Pancreas (tissue), 10 donors: ENCODE measurements at places on chromosomes 1 and 21. TPM values are rescaled to one million over a fixed set of nuclear protein-coding genes. Genes with fewer than 3 reads are reported as not detected.

- no peaks in the 10 kb centered on the region for H3K27me3 ChIP-seq
- no peaks in the 10 kb centered on the region for H3K4me1 ChIP-seq
- no peak overlapping the region for H3K27ac ChIP-seq
- H3K36me3 ChIP-seq = no peaks in the 10 kb centered on the region
- no peak overlapping the region for H3K4me3 ChIP-seq
These were observed 4.1 kb downstream of the ETNK2 start for GRCh38 chr1:204147406-204148383.

DNA sequence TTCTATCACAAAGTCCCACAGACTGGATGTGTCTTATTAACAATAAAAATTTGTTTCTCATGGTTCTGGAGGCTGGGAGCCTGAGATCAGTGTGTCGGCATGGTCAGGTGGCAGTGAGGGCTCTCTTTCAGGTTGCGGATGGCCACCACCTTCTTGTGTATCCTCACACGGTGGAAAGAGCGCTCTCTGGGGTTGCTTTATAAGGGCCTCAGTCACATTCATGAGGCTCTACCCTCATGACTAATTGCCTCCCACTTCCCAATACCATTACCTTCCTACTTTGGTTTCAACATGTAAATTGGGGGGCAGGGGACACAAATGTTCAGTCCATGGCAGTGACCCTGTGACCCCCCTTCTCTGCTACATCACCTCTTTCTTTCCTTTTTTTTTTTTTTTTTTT lies 20.7 kb upstream of the MX1 start:
- H3K4me3 ChIP-seq = no peak overlapping the region
- no peaks in the 10 kb centered on the region for H3K4me1 ChIP-seq
- H3K27ac ChIP-seq = no peak overlapping the region
- H3K27me3 ChIP-seq = no peaks in the 10 kb centered on the region
- H3K36me3 ChIP-seq = no peaks in the 10 kb centered on the region

DNA sequence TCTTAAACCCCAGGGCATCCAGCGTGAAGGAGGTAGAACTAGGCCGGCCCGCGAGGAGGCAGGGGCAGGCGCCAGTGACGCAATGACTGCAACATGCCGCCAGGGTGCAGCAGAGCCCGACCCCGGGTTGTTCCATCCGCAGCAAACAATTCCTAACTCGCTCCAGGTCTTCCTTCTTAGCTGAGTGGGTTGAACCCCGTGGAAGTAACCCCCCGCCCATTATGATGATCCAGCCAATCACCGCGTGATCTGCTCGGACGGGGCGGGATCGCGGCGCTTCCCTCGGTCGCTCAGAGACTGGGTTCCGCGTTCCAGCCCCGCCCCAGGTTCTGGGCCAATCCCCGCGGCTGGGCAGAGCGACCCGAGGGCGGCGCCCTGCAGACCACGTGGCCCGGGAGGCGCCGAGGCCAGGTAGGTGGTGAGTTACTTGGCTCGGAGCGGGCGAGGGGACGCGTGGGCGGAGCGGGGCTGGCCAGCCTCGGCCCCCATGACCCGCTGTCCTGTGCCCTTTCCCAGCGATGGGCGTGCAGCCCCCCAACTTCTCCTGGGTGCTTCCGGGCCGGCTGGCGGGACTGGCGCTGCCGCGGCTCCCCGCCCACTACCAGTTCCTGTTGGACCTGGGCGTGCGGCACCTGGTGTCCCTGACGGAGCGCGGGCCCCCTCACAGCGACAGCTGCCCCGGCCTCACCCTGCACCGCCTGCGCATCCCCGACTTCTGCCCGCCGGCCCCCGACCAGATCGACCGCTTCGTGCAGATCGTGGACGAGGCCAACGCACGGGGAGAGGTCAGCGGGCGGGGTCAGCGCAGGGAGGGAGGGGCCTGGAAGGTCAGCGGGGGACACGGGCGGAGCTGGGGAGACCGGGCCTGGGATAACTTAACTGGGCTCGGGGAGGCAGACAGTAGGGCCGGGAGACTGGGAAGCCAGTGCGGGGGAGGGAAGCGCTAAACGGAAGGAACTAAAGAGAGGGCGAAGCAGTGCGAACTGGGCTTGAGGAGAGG lies at the start of gene DUSP23:
TSS of gene DUSP23 (plus strand) at position 380 of the 1,000 bp plus-strand sequence. CDS start at position 519, 139 bp downstream.
- no peaks in the 10 kb centered on the region for H3K36me3 ChIP-seq
- peak within 1 kb of the TSS; percentile 93 for H3K4me3 ChIP-seq
- H3K4me1 ChIP-seq = no peaks in the 10 kb centered on the region
- peak; percentile 98 for DNase-seq

The C8B gene
- not detected for total RNA-seq

The ZNF593OS gene
- not detected for total RNA-seq

- H3K4me3 ChIP-seq = no peak overlapping the region
- no peak overlapping the region for H3K27ac ChIP-seq
- no peaks in the 10 kb centered on the region for H3K27me3 ChIP-seq
These were observed 276.2 kb upstream of the DUSP10 start for GRCh38 chr1:222018041-222018440.

The IL12RB2 gene
- 5.0 TPM for total RNA-seq

- H3K27me3 ChIP-seq = no peaks in the 10 kb centered on the region
- peaks cover 23% of the 10 kb centered on the region for H3K4me1 ChIP-seq
- no peaks in the 10 kb centered on the region for H3K36me3 ChIP-seq
These were observed 1.3 kb downstream of the CDC42BPA start for GRCh38 chr1:227317011-227317451.
